Renal cortical epithelial cell (primary cell): ENCODE measurements at places on chromosomes 1 and 21.

DNA sequence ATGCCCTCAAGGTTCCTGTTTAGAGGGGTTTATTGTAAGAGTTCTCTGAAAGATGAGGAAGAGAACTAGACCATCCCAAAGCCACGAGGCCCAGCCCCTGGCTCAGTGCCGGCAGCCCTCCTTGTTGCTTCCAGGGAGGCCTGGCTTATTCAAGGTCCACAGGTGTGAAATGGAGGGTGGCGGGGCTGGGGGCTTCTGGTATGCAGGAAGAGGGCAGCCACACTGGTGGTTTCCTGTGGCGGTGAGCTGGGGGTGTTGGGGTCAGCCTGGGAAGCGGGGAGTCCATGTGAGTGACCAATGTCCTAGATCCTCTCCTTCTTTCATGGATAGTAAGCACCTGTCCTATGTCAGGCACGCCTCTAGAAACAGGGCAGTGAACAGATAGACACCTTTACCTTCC is 138.2 kb downstream of the CAMTA1 start:
- no peak for DNase-seq

- peak; percentile 32 for DNase-seq
Measured at GRCh38 chr1:225812488-225813213, 2.7 kb downstream of the EPHX1 start.

GRCh38 chr1:173205146-173206051 is 1.7 kb downstream of the TNFSF4 start:
- peak; percentile 76 for DNase-seq

DNA sequence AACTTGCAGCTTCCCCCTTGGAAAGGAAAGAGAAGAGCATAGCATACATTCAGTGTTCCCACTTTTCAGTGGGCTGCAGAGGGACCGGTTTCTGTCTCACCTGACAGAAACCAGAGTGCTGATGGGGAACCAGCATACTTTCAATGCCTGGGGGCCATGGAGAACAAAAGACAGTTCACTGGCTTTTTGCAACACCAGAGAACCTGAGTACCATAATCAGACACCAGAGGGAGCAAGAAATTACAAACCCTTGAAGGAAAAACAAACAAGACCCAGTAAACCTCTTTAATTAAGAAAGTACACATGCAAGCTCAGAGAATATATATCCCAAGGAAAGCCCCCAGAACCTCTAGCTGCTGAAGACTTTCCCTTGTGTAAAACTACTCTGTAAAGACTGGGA is 51.1 kb downstream of the CSMD2 start:
- DNase-seq, result peak; percentile 35

DNA sequence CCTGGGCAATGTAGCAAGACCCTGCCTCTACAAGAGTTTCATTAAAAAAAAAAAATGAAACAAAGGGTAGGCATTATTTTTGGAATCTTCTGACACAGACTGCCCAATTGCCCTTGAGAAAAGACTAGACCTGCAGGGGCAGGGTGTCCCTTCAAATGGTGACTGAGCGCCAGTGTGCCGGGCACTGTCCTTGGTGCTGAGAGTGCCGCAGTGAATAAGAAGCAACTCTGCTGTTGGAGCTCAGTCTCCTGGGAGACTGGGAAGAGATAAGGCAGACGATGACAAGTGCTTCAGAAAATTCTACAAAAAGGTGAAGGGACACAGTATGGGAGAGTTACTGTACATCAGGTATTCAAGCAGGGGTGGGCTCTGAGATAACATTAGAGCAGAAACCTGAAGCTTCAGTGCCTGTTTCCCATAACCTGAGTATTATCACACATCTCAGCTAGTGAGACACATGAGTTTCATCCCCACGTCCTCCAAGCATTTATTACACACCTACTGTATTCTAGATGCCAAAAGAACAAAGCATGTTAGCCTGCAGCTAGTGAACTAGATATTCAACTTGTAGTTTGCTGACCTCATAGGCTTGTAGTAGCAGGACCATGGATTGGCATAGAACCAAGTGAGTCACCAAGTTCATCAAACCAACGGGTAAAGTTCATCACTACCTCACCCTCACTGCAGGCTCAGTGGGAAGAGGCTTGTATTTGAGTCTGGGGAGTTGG is 18.4 kb upstream of the RPL11 start:
- DNase-seq, result peak; percentile 86

DNA sequence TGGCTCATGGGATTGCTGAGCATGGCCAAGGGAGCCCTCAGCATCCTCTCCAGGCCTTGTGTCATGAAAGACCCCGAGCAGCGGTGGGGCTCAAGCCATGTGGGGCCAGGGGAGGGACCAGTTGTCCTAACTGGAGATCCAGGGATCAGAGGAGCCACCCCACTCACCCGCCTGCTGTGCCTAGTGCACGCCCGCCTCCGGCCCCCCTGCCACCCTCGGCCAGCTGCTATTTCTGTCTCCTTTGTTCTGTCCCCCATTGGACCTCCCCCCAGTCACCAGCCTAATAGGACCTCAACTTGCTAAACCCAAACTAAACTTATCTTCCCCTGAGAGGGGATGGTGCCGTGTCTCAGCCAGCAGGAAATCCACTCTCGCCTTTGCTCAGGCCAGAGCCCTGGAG is 44.4 kb downstream of the TP73 start:
- DNase-seq, result no peak

GRCh38 chr1:240362826-240363225 is 249.1 kb downstream of the GREM2 start:
- DNase-seq, result no peak

DNA sequence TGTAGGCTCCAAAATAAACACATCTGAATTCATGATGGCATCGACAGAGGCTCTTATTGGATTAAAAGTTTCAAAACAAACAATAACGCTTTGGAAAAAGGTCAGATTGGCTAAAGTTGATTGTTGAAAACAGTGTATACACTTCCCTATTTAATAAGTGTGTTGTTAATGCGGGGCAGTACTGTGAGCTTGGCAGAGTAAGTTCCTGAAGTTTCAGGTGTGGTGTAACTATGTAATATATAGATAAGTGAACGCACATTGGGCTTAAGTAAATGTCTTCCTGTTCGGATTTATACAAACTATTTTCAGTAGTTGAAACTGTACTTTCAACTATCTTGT is 810 bp downstream of the ZBTB37 start:
- DNase-seq, result no peak

GRCh38 chr1:41259221-41259620 is 17.1 kb upstream of the SCMH1 start:
- no peak for DNase-seq

DNA sequence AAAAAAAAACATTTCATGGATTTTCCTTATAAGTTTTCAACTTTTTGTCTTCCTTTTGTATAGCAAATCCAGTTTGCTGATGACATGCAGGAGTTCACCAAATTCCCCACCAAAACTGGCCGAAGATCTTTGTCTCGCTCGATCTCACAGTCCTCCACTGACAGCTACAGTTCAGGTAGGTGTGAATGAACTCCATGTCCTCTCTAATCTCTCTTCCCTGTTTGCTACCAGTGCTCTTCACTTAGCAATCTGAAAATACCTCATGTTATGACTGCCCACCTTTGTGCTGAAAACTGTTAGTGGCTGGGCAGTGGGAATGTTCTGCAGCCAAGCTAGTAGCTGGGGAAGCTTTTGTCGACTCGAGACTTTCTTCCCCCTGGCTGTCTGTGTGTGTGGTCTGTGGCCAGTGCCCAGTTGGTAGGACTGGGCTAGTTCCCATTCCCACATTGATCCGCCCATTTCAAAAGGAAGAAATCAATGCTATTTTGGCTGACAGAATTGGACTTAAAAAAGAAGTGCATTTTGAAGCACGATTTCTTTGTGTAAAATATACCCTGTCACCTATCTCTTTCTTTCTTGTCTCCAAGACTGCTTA is 24.5 kb downstream of the AHCYL1 start:
- no peak for DNase-seq

DNA sequence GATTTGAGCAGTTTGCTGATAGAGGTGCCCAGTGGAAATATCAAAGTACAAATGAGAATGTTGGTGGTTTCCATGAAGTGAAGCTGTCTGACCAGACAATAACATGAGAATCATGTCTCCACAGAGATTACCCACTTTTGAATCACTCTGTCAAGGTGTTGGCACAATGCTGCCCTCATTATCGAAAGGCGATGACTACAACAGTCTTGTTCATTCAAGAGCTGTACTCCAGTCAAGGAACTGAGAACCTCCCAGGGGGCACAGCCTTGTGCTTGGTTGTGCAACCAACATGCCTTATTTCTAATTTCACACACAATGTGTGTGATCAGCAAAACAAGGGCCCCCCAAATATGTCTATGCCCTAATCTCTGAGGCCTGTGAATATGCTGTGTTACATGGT is 35.7 kb downstream of the ETS2 start:
- no peak for DNase-seq
